Thymus (tissue), 14 donors: ENCODE measurements at places on chromosomes 6 and 20. TPM values are rescaled to one million over a fixed set of nuclear protein-coding genes. Genes with fewer than 3 reads are reported as not detected.

The VGLL2 gene
- not detected for total RNA-seq

The DUSP15 gene
- total RNA-seq, result 0.76 TPM

The MRPS10 gene
- total RNA-seq, result 28.2 TPM

The GGTLC1 gene
- total RNA-seq, result not detected

The GTSF1L gene
- total RNA-seq, result 0.14 TPM

The SPDEF gene
- 0.14 TPM for total RNA-seq

The MUC22 gene
- total RNA-seq, result 0.05 TPM

The NRN1 gene
- total RNA-seq, result 4.2 TPM

The RSPH3 gene
- 1.9 TPM for total RNA-seq

The CPXM1 gene
- total RNA-seq, result 11.9 TPM

The ESR1 gene
- 0.28 TPM for total RNA-seq

The RMND1 gene
- 17.2 TPM for total RNA-seq

The BPHL gene
- total RNA-seq, result 11.6 TPM

The SOX4 gene
- 58.0 TPM for total RNA-seq

The SH3BGRL2 gene
- total RNA-seq, result 3.8 TPM

The CFAP61 gene
- total RNA-seq, result 0.24 TPM

The OARD1 gene
- total RNA-seq, result 44.8 TPM

The ARMH2 gene
- total RNA-seq, result not detected

The PSORS1C1 gene
- 0.14 TPM for total RNA-seq

The HSPA1B gene
- total RNA-seq, result 110 TPM

The LCA5 gene
- total RNA-seq, result 1.3 TPM

The KHDC1L gene
- total RNA-seq, result 1.4 TPM

The NPBWR2 gene
- not detected for total RNA-seq

The TTBK1 gene
- 0.05 TPM for total RNA-seq

The TMEM74B gene
- 0.47 TPM for total RNA-seq

The PSMA7 gene
- total RNA-seq, result 362 TPM

The OVOL2 gene
- 0.94 TPM for total RNA-seq

The RAB44 gene
- total RNA-seq, result 0.28 TPM

The TSBP1 gene
- not detected for total RNA-seq

The SIRPB1 gene
- total RNA-seq, result 0.90 TPM

The KCNB1 gene
- total RNA-seq, result 0.09 TPM

The TAGAP gene
- total RNA-seq, result 22.3 TPM

The MUC21 gene
- total RNA-seq, result under 0.01 TPM

The SLC17A1 gene
- not detected for total RNA-seq

The SAMD3 gene
- 23.9 TPM for total RNA-seq

The DCDC2 gene
- total RNA-seq, result 0.19 TPM

The NELFCD gene
- total RNA-seq, result 42.2 TPM

The PDYN gene
- total RNA-seq, result 0.33 TPM

The HLA-DPB1 gene
- 306 TPM for total RNA-seq

The TNFAIP3 gene
- 29.5 TPM for total RNA-seq

The SPATS1 gene
- 0.33 TPM for total RNA-seq

The MRAP2 gene
- total RNA-seq, result 1.6 TPM

The COL21A1 gene
- 5.7 TPM for total RNA-seq

The CCR6 gene
- 2.7 TPM for total RNA-seq

The XKR7 gene
- under 0.01 TPM for total RNA-seq

The MDFI gene
- total RNA-seq, result 6.2 TPM

The JPH2 gene
- 0.14 TPM for total RNA-seq
